Activated CD4-positive, alpha-beta T cell treated with anti-CD3 and anti-CD28 coated beads, Interleukin-2, amount 50 U/mL, for 16 hours (primary cell): ENCODE measurements at places on chromosomes 2 and 18.
A peak's percentile ranks its signal among the peaks of the same experiment; 100 is the strongest.

DNA sequence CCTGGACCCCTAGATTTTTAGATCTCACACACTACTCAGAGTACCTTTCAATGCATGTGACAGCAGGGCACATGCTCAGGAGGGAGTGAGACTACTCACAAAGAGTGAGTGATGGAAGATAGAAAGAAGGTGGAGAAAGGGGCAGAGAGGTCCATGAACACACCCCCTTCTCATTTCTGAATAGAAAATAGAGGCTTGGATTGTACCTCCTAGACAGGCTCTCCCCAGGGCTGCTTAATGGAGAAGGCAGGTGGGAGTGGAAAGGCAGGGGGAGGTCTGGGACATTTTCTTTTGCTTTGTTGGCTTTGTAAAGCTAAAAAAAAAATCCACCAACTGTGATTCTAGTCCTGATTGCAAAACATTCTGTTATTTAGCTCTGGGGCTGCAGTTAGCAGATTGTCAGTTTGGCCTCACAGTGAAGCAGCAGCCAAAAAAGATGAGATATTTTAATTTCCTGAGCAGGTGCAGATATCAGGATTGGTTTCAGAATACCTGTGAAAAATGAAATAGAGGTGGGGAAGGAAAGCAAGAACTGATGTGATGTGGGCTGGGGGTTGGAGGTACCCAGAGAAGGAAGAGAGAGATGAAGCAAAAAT is 119.3 kb upstream of the GYPC start:
- no peak for DNase-seq

GRCh38 chr2:54740333-54740732 is 16.9 kb downstream of the EML6 start:
- no peak for DNase-seq

- peak; percentile 73 for DNase-seq
Measured at GRCh38 chr2:46985512-46985911, 69.9 kb upstream of the MCFD2 start.

- DNase-seq, result no peak
Measured at GRCh38 chr2:33839791-33840190, 240.7 kb upstream of the FAM98A start.

GRCh38 chr2:150319658-150320555 is 167.6 kb downstream of the RND3 start:
- no peak for DNase-seq

GRCh38 chr2:15920696-15921095 is 19.7 kb upstream of the MYCN start:
- DNase-seq, result no peak
